Amygdala (tissue), 56 donors: ENCODE measurements at places on chromosomes 7 and 10.

DNA sequence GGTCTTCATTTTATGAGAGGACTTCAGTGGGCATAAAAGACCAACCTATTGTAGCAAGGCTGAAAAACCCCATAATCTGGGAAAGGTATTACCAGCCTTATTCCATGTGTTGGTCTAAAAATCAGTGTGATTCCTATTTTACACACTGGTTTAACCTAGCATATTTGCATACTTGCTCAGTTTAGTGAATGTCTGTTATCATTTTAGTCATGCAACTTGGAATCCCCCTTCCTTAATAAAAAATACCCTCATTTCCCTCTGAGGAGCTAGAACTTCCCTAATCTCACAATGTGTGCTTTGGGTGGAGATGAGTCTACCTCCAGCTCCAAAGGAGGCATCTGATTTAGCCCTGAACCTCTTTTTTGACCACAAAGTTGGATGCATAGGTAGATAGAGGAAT, 312.8 kb upstream of the SORCS1 start:
- DNase-seq: no peak

- no peak for DNase-seq
Observed at GRCh38 chr10:47261121-47261520, 38.9 kb upstream of the GDF10 start.

GRCh38 chr10:67923551-67923950, 39.1 kb downstream of the SIRT1 start:
- no peak for DNase-seq

DNA sequence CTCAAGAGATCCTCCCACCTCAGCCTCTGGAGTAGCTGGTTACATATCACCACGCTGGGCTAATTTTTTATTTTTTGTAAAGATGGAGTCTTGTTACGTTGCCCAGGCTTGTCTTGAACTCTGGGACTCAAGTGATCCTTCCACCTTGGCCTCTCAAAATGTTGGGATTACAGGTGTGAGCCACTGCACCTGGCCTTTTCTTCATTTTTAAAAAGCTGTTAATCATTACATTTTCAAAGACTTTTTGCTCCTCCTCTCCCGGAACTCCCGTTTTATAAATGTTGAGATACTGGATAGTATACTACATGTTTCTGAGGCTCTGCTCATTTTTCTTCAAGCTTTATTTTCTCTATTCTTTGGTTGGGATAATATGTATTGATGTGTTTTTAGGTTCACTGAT, 16.4 kb downstream of the AOAH start:
- DNase-seq: no peak

DNA sequence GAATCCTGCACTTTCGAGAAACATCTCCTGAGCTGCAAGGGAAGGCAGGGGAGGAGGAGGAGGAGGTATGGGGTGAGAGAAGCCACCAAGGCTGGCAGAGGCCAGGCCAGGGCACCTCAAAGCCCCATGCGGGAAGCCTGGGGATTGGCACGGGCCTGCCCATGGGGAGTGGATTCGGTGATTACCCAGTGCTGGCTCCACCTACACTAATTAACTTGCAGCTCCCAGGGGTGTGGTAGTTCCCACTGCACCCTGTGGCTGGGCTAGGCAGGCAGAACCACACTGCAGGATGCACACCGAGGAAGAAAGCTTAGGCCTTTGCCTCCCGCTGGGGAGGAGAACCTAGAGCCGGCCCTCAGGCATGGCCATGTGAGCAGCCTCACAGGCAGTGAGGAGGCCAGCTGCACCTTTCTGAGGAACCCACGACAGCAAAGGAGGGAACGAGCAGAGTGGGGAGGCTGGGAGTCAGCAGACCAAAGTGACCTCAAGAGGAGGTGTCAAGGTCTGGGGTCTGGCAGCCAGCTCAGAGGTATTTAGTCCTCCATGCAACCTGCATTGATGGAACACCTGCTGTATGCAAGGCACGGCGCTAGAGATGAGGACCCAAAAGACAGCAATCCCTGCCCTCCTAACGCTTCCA, 27.2 kb downstream of the GRID1 start:
- DNase-seq: no peak

DNA sequence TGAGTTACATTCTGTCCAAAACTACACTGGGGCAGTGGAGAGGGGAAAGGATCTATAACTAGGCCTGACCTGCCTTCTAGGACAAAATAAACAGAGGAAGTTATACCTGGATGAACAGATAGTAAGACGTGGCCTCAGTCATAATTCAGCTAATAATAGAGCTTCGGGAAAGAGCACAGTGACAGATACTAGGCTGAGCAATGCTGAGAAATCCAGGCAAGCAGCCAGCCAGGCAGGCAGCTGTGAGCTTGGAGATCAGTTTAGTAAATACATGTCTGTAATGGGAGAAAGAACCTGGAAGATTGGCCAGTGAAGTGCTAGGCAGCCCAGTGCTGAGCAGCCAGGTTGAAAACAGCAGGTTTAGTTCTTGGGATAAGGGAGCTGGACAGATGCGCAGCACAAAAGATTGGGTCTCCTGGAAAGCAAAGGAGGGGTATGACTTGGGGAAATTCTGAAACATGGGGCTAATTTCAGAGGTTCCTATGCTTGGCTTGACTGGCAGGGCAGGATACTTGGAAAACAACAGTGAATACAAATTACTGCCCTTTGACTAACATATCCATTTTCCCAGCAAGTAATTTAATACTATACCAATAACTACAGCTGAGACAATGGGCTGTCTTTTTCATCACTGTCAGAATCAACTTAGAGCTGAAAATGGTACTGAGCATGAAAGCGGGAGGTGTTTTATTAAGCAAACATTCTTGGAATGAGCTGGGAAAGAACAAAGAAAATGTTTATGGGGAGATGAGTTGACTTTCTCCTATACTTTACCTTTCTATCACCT, 140.8 kb downstream of the DGKB start:
- peak; percentile 17 for DNase-seq

DNA sequence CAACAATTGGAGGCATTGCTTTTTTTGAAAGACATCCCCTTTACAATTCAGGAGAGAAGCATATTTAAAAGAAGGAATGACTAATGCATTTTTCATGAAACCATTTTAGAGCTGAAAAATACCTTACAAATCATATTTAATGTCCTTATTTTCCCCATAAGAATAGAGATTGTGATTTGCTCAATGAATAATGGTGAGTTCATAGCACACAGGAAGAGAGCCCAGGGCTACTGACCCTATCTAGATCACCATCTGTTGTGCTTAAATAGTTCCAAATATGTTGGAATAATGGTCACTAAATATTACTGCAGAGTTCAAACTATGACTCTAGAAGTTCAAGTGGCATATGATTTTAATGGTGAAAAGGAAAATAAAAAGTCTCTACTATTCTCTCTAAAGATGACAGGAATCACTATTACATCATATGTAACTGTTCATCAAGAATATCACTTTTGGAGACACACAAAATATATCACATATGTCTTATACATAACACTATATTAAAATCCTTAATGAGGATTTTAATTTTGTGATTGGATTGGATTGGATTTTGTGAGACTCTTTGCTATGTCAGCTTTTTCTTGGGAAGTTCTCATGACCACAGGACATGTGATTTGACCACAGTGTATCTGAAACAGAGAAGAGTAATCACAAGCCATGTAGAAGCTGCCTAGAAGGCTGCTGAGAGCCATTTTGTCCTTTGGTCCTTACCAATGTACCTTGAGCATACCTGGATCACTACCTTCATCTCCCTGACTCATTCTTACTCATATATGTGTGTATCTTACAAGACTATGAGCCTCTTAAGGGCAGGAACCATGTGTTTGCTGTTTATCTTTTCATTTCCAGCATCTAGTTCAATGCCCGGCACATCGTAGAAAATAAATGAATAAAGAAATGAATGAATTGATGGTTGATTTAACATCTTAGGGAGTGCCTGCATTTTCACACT, 26.4 kb downstream of the SLC16A9 start:
- no peak for DNase-seq

GRCh38 chr10:78351283-78351682, 317.6 kb downstream of the RPS24 start:
- DNase-seq: no peak

- no peak for DNase-seq
Observed at GRCh38 chr7:43680736-43681135, 48.6 kb downstream of the COA1 start.

DNA sequence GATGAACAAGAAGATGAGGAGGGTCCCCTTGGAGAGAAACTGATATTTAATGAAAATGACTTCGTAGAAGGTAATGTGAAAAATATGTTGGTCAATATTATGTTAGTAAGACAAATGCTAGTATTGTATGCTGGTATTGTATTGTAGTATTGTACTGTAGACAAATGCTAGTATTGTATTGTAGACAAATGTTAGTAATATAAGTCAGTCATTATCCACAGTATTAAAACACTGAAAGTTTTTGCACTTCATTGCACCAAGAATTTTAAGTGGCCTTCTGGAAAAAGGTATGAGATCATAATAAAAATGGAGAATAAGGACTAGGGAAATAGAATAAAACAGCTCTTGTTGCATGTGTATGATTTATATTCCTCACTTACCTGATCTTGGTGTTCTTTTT, 17.5 kb downstream of the CSGALNACT2 start:
- no peak for DNase-seq

GRCh38 chr7:36851382-36851781, 127.1 kb upstream of the AOAH start:
- no peak for DNase-seq

DNA sequence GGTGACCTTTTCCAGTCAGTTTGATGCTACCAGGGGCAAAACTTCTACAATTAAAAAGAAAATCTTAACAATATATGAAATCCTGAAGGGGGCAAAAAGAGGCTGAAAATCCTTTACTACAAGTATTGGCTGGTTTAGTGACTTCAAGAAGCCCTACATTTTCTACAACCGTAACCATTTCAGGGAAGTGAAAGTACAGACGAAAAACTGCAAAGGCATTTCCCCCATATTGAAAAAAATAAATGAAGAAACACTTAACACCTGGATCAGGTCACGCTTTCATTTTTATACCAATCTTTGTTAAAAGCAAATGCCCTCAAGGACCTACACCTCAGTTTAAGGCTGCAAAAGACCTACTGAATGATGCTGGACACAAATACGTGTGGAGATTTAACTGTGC, 38.6 kb downstream of the IL6 start:
- no peak for DNase-seq

- DNase-seq: no peak
Observed at GRCh38 chr7:159047536-159047935, 97.1 kb downstream of the VIPR2 start.

- DNase-seq: no peak
Observed at GRCh38 chr10:93166134-93166533, 92.4 kb downstream of the CYP26A1 start.

DNA sequence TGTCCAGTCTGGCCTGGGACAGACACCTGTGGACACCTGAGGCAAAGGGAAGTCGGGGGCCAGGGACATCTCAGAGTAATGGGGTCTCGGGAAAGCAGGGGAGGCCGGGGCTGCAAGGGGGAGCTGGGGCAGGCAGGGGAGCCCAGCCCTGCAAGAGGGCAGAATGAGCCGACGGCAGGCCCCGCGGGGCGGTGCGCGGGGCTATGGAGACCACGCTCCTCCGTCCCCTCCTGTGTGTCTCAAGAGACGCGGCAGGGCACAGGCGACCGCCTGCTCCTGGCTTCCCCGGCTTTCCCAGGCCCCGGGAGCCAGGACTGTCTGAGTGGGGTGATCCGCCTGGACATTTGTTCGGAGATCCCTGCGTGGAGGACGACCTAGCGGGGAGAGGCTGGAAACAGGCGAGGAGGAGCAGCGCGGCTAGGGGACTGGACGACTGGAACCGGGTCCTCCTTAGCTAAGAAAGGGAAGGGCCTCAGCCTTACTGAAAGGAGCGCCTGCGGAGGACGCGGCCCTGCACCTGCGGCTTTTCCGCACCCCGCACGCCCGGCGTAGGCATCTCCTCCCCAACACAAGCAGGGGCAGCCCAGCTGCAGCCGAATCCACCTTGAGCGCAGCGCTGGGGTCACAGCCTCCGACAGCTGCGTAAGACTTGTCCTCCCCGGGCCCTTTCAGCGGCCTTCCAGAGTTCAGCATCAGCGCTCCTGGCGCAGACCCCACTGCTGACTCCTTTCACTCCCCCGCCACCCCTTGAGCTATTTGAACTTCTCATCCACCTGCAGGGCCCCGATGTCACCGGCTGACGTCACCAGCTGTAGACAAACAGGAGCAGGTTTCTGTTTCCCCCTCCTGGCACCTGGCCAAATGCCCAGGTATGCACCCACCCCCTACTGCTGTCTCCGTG, 176.4 kb downstream of the ZNF248 start:
- DNase-seq: no peak

- no peak for DNase-seq
Observed at GRCh38 chr7:34058801-34059135, 153.4 kb downstream of the BMPER start.

GRCh38 chr10:77911535-77912123, 14.9 kb downstream of the DLG5 start:
- no peak for DNase-seq

- no peak for DNase-seq
Observed at GRCh38 chr7:150755473-150756099, 18.4 kb downstream of the GIMAP5 start.

DNA sequence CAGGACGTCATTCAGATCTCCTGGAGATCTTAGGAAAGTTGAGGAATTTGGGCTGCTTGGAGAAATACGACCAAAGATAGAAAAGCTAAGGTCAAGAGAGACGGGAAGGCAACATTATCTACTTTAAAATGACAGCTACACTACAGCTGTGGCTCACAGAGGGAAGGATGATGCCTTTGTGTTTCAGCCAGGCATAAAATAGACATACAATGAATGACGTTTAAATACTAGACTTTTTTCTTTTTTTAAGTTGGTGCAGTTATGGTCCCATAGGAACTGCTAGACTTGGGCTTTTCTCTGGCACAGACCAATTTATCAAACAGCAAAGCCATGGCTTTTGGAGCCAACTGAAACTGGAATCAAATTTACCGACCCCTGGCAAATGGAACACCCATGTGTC, 164.8 kb downstream of the MAGI2 start:
- DNase-seq: no peak

- no peak for DNase-seq
Observed at GRCh38 chr10:96257944-96258343, 13.4 kb downstream of the BLNK start.

DNA sequence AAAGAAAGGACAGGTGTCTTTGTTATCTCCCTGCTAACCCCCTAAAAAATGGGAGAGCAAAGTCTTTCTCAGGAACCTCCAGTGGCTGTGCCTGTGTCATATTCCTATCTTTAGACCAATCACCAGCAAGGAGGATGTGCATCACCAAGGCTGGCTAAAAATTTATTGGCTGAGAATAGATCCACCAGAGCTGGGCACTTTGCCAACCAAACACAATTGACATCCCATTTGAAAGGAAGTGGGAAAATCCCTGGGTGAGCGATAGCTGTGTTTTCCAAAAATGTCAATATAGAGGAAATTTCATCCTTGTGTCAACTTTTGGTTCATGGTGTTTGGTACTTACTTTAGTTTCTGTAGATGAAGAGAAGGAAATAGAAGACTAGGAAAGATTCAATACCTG, 13.1 kb upstream of the GPR141 start:
- no peak for DNase-seq

GRCh38 chr7:117218700-117219099, 104.2 kb downstream of the WNT2 start:
- DNase-seq: no peak

- DNase-seq: no peak
Observed at GRCh38 chr10:28054228-28054860, 55.5 kb upstream of the ODAD2 start.

- no peak for DNase-seq
Observed at GRCh38 chr7:83441-83840, 108.9 kb upstream of the FAM20C start.

- no peak for DNase-seq
Observed at GRCh38 chr10:5498791-5499492, 428 bp downstream of the CALML5 start.
